Esophagus squamous epithelium (tissue), 5 donors: ENCODE measurements at places on chromosomes 7 and 10.

GRCh38 chr10:118873738-118874105 is 119.0 kb upstream of the CACUL1 start:
- no peaks in the 10 kb centered on the region for H3K27me3 ChIP-seq
- peaks cover 17% of the 10 kb centered on the region for H3K4me1 ChIP-seq
- no peak overlapping the region for H3K4me3 ChIP-seq

DNA sequence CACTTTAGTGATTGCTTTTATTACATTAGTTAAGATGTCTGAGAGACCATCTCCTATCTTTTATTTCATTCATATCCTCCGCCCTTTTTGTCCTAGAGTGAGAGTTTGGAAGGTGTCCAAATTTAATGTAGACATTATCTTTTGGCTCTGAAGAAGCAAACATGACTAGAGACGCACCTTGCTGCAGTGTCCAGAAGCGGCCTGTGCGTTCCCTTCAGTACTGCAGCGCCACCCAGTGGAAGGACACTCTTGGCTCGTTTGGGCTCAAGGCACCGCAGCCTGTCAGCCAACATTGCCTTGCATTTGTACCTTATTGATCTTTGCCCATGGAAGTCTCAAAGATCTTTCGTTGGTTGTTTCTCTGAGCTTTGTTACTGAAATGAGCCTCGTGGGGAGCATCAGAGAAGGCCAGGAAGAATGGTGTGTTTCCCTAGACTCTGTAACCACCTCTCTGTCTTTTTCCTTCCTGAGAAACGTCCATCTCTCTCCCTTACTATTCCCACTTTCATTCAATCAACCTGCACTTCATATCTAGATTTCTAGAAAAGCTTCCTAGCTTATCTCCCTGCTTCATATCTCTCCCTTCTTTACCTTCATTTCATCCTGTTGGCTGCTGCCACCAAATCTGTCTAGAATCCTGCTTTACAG is 10.4 kb upstream of the CLCN1 start:
- no peaks in the 10 kb centered on the region for H3K4me1 ChIP-seq
- H3K36me3 ChIP-seq = peaks cover 14% of the 10 kb centered on the region
- no peak overlapping the region for H3K4me3 ChIP-seq
- no peak overlapping the region for H3K27ac ChIP-seq
- no peak for DNase-seq

GRCh38 chr7:46566097-46566774 is 645.2 kb upstream of the IGFBP3 start:
- peak overlapping the region; percentile 70 for H3K27ac ChIP-seq
- H3K4me1 ChIP-seq = peaks cover 9% of the 10 kb centered on the region
- H3K4me3 ChIP-seq = no peak overlapping the region
- no peak for DNase-seq
- no peaks in the 10 kb centered on the region for H3K27me3 ChIP-seq

- H3K4me1 ChIP-seq = peaks cover 10% of the 10 kb centered on the region
- DNase-seq = no peak
- H3K27me3 ChIP-seq = no peaks in the 10 kb centered on the region
- no peaks in the 10 kb centered on the region for H3K36me3 ChIP-seq
- H3K4me3 ChIP-seq = no peak overlapping the region
These were observed 162.1 kb downstream of the JAZF1 start for GRCh38 chr7:28018446-28018845.
